Activated CD4-positive, alpha-beta memory T cell treated with anti-CD3 and anti-CD28 coated beads, Interleukin-2, amount 10 ng/mL, durations not matched to agents 7 days and 5 days (primary cell): ENCODE measurements at places on chromosomes 12 and 14. TPM values are rescaled to one million over a fixed set of nuclear protein-coding genes. Genes with fewer than 3 reads are reported as not detected.

Gene RNU7-1
- total RNA-seq = not detected

Gene IL22
- total RNA-seq = 4.7 TPM

Gene RNASE12
- not detected for total RNA-seq

GRCh38 chr12:108670066-108670631 lies 36.5 kb upstream of the SELPLG start:
- H3K4me3 ChIP-seq = no peak overlapping the region
- DNase-seq = no peak
- H3K4me1 ChIP-seq = no peaks in the 10 kb centered on the region
- H3K36me3 ChIP-seq = no peaks in the 10 kb centered on the region
- no peaks in the 10 kb centered on the region for H3K27me3 ChIP-seq
- no peak overlapping the region for H3K27ac ChIP-seq

Gene CCDC60
- not detected for total RNA-seq

GRCh38 chr12:82146740-82147139 lies 211.4 kb downstream of the CCDC59 start:
- H3K27ac ChIP-seq = no peak overlapping the region
- H3K4me1 ChIP-seq = no peaks in the 10 kb centered on the region
- no peaks in the 10 kb centered on the region for H3K36me3 ChIP-seq
- no peak for DNase-seq
- H3K4me3 ChIP-seq = no peak overlapping the region
- H3K27me3 ChIP-seq = no peaks in the 10 kb centered on the region

DNA sequence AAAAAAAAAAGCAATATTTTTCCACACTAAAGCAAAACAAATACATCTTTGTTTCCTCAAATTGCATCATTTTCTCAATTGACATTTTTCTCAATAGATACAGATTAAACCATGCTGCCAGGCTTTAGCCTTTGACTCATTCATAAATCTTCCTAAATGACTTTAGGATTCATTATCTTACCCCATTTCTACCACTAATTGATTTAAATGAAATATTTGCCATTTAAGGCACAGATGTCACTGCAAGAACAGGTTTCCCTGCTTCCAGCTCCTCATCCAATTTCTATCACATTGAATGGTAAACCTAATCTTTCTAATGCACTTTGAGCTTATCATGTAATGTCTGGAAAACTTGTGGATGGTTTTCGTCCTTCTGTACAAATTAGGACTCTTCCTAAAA lies 298.7 kb downstream of the RPL10L start:
- H3K27me3 ChIP-seq = no peaks in the 10 kb centered on the region
- no peaks in the 10 kb centered on the region for H3K4me1 ChIP-seq
- no peak for DNase-seq
- no peak overlapping the region for H3K27ac ChIP-seq

GRCh38 chr14:51781381-51781780 lies 79.0 kb upstream of the GNG2 start:
- no peak for DNase-seq
- H3K4me1 ChIP-seq = peaks cover 12% of the 10 kb centered on the region
- H3K4me3 ChIP-seq = no peak overlapping the region
- H3K36me3 ChIP-seq = peaks cover 2% of the 10 kb centered on the region

DNA sequence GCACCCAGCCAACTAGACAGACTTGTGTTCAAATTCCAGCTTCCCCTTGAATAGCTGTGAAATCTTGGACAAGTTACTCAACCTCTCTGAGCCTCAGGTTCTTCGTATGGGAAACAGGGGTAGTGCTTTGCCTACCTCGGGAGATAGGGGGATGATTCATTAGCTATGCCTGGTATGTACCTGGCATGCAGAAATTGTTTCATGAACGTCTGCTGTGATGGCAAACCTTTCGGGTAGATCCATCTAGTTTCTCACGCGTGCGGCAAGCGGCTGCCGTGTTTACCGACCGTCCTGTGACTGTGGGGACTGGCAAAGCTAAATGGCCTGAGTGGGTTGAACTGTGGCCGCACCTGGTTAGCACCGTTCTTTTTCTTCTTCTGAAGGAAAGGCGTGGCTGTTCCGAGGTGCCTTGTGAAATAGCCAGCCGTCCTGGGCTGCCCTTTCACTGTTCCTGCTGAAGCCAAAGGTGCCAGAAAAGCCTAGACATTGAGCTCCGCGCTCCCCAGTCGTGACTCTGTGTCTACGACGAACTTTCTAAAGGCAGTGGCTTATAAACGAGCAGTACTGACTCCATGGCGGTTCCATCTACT lies 40.6 kb upstream of the MED13L start:
- H3K27me3 ChIP-seq = peaks cover 2% of the 10 kb centered on the region
- H3K36me3 ChIP-seq = no peaks in the 10 kb centered on the region
- H3K27ac ChIP-seq = no peak overlapping the region
- DNase-seq = no peak
- no peak overlapping the region for H3K4me3 ChIP-seq

Gene FOXG1
- total RNA-seq = not detected

Gene STYK1
- total RNA-seq = 0.71 TPM

- H3K4me3 ChIP-seq = no peak overlapping the region
- no peak for DNase-seq
- no peaks in the 10 kb centered on the region for H3K27me3 ChIP-seq
- peaks cover 26% of the 10 kb centered on the region for H3K4me1 ChIP-seq
Measured at GRCh38 chr14:68366656-68367055, 426.2 kb downstream of the ZFP36L1 start.

DNA sequence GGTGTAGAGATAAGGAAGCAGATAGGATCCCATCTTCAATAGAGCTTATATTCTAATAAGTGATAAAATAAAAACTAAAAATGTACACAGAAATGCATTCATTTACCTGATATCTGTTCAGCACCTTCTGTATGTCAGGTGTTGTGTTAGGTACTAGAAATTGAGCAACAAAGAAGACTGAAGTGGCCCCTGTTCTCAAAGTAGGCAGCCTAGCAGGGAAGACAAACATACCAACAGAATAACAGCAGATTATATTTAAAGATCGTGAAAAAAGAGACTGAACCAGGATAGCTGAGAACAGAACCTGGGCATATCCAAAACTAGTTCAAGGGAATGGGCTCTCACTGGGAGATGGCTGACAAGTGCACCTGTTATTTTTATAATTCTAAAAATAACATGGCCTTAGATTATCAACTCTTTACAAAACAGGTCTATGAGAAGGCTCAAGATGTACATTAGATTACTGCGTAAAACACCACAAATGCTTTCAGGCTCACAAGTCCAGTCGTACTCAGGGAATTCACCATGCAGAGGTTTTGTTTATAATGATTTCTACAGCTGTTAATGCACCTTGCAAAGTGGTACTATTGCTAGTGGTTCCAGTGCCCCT lies 16.4 kb downstream of the ANO6 start:
- H3K27me3 ChIP-seq = no peaks in the 10 kb centered on the region
- H3K27ac ChIP-seq = no peak overlapping the region
- no peak for DNase-seq
- no peak overlapping the region for H3K4me3 ChIP-seq
- peaks cover 40% of the 10 kb centered on the region for H3K4me1 ChIP-seq

GRCh38 chr14:68979021-68979721 lies at the start of gene ACTN1:
Gene ACTN1, minus strand, starts transcription at chr14:68979302. Its CDS starts 246 bp downstream, at chr14:68979056.
- peaks cover 32% of the 10 kb centered on the region for H3K27me3 ChIP-seq
- H3K4me3 ChIP-seq = peak within 1 kb of the TSS; percentile 82
- H3K36me3 ChIP-seq = peaks cover 18% of the 10 kb centered on the region

DNA sequence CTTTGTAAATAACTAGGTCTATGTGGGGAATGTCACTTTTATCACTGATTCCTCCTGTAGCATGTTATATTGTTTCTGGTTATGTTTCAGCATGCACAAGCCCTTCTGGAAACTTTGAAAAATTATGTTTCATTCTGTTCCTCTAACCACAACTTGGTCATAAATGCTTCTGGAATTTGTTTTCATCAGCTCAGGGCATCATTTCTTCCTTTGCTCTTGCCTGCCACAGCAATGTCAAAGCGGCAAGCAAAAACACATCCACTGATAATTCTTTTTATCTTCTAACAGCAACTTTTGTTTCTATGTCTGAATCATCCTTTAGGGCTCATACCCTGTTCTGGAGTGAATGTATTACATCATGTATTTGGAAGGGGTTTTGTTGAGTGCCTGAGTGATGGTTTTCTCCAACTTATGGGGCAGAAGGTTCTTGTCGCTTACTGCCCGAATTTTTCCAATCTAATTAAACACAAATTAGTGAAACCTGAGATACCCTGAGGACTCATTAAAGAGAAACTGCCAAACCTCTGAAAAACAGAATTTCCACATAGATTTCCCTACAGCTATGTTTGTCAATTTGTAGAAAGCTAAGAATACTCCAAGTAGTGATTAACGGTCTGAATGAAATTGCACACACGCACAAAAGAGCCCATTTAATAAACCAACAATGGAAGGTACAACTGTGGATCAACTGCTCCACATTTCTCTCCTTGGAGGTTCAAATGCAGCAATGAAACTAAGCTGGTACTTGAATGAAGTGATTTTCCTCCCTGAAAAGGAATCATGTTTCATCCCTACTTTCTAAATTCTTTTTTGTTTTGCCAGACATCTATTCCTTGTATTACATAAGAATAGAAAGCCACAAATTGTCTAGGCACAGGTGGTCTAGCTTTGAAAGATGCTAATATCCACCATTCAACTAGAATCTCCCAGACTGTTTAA lies 173.5 kb upstream of the KRR1 start:
- no peak overlapping the region for H3K27ac ChIP-seq
- no peak for DNase-seq
- H3K4me1 ChIP-seq = peaks cover 6% of the 10 kb centered on the region
- H3K27me3 ChIP-seq = no peaks in the 10 kb centered on the region
- no peak overlapping the region for H3K4me3 ChIP-seq
- no peaks in the 10 kb centered on the region for H3K36me3 ChIP-seq

Gene KCNK13
- 0.18 TPM for total RNA-seq

GRCh38 chr12:28585146-28585545 lies 394.9 kb downstream of the CCDC91 start:
- H3K27me3 ChIP-seq = no peaks in the 10 kb centered on the region
- no peak overlapping the region for H3K4me3 ChIP-seq
- H3K36me3 ChIP-seq = no peaks in the 10 kb centered on the region
- no peak overlapping the region for H3K27ac ChIP-seq
- H3K4me1 ChIP-seq = no peaks in the 10 kb centered on the region
- DNase-seq = no peak

DNA sequence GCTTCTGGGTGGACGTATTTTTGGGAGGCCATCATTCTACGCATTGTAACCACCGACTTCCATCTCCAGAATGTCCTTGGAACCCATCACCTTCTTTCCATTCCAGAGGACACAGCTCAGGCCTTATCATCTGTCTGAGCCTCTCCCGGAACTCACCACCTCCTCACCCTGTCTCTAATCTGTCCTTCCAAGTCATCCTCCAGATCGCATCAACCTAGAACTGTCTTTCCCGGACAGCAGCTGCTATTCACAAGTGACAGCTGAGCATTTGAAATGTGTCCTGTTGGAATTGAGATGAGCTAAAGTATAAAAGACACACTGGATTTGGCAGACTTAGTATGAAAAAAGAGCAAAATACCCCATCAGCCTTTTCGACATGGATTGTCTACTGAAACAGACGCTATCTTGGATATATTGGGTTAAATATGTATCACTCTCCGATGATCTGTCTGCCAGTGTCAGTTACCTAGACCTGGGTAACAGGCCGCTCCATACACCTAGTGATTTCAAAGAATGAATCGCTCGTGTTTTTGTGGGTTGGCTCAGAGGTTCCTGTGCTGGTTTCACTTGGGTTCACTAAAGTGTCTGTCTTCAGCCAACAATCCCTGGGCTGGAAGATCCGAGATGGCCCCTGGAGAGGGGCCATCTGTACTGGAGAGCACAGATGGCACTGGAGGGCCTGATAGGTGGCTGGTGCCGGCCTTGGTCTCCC lies 104.4 kb upstream of the RFLNA start:
- no peak overlapping the region for H3K4me3 ChIP-seq
- DNase-seq = no peak
- no peaks in the 10 kb centered on the region for H3K27me3 ChIP-seq
- H3K36me3 ChIP-seq = no peaks in the 10 kb centered on the region

Gene MYO1H
- total RNA-seq = not detected

GRCh38 chr12:48601013-48601756 lies 31.3 kb upstream of the LALBA start:
- H3K27me3 ChIP-seq = peaks cover 16% of the 10 kb centered on the region
- H3K4me1 ChIP-seq = peaks cover 10% of the 10 kb centered on the region
- no peak for DNase-seq

DNA sequence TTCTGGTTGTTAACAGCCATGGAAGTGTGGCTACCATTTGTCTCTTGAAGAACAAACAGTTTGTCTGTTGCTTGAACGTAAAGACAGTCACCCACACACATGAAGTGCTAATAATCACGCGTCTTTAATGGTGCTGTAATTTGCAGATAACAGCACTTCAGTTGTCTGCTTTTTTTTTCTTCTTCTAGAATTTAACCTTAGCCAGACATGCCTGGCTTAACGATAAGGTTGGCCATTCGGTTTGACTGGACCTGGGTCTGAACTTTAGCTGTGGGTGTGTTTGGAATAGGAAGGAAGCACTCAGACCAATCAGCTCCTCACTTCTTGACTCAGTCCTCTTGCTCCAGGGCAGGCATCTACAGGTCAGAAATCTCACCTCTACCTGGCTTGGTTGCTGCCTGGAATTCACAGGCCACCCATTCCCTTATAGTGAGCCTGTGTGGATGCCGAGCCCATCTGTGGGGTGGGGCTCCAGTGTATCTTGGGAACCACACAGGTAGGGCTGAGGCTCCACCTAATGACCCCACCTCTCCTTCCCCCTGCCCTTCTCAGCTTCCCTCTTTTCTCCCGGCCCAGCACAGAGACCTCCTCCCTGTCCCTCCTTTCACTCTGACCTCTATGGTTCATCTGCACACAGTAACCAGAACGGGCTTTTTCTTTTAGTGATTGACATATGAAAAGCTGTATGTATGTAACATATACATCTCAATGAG lies 246.4 kb upstream of the PWP1 start:
- no peaks in the 10 kb centered on the region for H3K27me3 ChIP-seq
- H3K36me3 ChIP-seq = peaks cover 2% of the 10 kb centered on the region
- H3K4me1 ChIP-seq = peaks cover 17% of the 10 kb centered on the region
- H3K4me3 ChIP-seq = no peak overlapping the region
- DNase-seq = no peak
- H3K27ac ChIP-seq = no peak overlapping the region

Gene ERH
- total RNA-seq = 281 TPM

DNA sequence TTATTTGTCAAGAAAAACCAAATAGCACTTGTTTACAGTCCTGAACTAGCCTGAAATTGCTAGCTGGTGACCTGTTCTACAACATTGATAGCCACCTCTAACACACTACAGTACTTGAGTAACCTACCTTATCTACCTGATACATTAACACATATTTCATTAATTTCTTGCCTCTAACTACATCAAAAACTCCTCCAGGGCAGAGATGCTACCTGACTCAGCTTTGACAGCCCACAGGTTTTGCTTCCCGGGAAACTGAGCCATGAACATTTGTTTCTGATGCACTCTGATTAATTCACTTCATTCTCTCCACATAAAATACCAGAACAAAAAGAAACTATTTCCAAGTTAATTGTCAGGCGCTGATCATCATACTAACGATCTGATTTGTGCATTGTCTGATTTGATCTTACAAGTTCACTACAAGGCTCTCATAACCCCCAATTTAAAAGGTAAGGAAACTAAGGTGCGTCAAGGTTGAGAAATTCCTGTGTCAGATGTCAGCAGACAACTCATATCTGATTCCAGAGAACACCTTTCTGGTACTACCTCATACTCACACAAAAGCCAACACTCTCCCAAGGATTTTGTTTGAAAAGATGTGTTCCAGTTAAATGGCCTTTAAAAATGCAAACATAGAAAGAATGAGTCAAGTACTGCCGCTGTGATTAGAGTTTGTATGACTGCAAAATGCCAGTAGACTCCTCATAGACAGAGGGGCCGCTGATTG lies 768.7 kb downstream of the BCL11B start:
- DNase-seq = no peak
- peaks cover 3% of the 10 kb centered on the region for H3K27me3 ChIP-seq
- H3K4me3 ChIP-seq = no peak overlapping the region

Gene EXOC3L4
- total RNA-seq = not detected

Gene C12orf60
- total RNA-seq = 2.4 TPM
